Esophagus squamous epithelium (tissue), 5 donors: ENCODE measurements at places on chromosomes 1 and 21.

GRCh38 chr1:15916916-15917315, 59.0 kb downstream of the ZBTB17 start:
- no peak for DNase-seq

- no peak for DNase-seq
These were observed 84.3 kb upstream of the VAV3 start for GRCh38 chr1:108049178-108049819.

GRCh38 chr1:175313672-175314225, 121.2 kb upstream of the KIAA0040 start:
- DNase-seq: no peak

- DNase-seq: no peak
These were observed 1.2 kb upstream of the ARHGEF16 start for GRCh38 chr1:3453203-3453761.

DNA sequence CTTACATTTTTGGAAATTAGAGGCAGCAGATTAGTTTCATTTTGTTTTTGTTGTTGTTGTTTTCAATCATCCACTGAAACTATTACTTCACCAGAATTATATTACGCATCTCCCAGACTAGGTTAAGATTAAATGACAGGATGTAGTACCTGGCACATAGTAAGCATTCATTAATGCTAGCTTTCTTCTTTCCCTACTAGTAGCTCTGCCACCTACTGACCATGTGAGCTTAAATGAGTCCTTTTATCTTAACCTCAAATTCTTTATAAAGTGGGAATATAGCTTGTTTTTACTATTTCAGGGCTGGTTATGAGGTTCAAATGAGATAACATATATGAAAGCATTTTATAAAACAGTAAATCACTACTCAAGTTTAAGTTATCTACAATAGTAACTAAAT, 10.2 kb upstream of the ASPM start:
- DNase-seq: no peak
